ENCODE measurements at places on chromosomes 3 and 15.

DNA sequence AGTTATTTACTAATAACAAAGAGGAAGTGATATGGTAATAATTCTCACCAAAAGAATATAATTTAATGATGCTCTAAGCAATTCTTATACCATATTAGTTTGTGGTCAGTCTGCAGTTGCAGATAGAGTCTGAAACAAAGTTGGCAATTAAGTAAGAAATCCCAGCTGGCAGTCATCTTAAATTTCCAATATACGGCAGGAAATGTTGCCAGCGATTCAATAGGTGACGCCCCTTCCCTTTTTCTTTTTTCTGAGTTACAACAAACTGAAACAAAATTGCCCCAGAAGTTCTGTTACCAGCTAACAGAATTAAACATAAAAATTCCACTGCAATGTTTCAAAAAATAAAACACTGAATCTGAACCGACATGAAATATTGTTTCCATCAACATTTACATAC is 26.7 kb downstream of the LRRFIP2 start:
- H3K36me3 ChIP-seq: peaks cover 34% of the 10 kb centered on the region
- DNase-seq: no peak
- H3K27ac ChIP-seq: no peak overlapping the region
- H3K27me3 ChIP-seq: no peaks in the 10 kb centered on the region
- H3K4me3 ChIP-seq: no peak overlapping the region

DNA sequence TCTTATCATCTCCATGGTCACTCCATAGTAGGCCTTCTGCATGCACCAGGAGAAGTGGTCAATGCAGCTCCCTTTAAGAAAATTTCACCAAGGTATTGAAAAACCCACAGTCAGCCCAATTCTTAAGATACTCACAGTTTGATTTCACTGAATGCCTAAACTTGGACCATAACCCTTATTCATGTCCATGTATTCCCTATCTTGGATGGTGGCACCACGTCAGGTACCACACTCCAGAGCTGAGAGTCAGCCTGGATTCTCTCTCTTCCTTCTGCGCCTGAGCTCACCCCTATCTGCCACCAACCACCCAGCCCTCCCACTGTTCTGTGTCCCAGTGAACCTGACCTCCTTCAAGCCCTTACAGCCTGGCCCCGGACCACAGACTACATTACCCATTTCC is 183.2 kb upstream of the NR2F2 start:
- no peak overlapping the region for H3K4me3 ChIP-seq
- H3K27ac ChIP-seq: no peak overlapping the region
- no peaks in the 10 kb centered on the region for H3K4me1 ChIP-seq
- H3K36me3 ChIP-seq: no peaks in the 10 kb centered on the region
- no peak for DNase-seq
- H3K27me3 ChIP-seq: no peaks in the 10 kb centered on the region

GRCh38 chr3:157494581-157495281 is 8.5 kb downstream of the VEPH1 start:
- H3K36me3 ChIP-seq: no peaks in the 10 kb centered on the region
- peaks cover 9% of the 10 kb centered on the region for H3K4me1 ChIP-seq
- no peak for DNase-seq
- no peak overlapping the region for H3K27ac ChIP-seq
- peaks cover 40% of the 10 kb centered on the region for H3K27me3 ChIP-seq
- no peak overlapping the region for H3K4me3 ChIP-seq

DNA sequence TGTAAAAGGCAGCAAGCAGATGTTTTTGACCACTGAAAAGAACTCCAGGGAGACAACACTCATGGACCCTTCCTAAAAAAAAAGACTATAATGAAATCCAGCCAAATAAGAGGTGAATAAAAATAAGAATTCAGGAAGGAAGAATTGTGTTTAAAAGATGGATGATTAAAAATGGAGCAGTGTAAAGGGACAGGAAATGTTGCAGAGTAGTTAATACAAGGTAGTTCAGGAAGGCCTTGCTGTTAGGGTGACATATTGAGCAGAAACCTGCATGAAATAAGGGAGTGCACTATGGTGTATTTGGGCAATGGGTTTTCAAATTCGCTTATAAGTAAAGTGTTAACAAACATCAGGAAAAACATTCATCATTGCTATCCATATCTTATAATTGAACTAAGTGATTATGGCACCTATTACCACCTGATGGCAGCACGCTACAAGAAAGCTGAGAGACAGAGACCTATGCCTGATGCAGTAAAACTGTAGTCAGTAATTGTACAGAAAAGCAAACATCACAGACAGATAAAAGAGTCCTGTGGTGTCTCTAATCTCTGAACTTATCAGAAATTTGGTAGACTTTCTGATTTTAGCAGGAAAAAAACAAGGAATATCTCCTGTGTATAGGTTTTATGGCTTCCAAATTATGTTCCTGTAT is 5.8 kb upstream of the DBR1 start:
- peaks cover 19% of the 10 kb centered on the region for H3K27me3 ChIP-seq
- no peak overlapping the region for H3K27ac ChIP-seq
- H3K4me3 ChIP-seq: no peak overlapping the region
- peaks cover 4% of the 10 kb centered on the region for H3K4me1 ChIP-seq
- no peak for DNase-seq
- no peaks in the 10 kb centered on the region for H3K36me3 ChIP-seq
